IPS-NIHi11 (cell line): ENCODE measurements at places on chromosomes 3 and 15.

- DNase-seq: no peak
Measured at GRCh38 chr15:58545307-58546065, 113.7 kb downstream of the LIPC start.

DNA sequence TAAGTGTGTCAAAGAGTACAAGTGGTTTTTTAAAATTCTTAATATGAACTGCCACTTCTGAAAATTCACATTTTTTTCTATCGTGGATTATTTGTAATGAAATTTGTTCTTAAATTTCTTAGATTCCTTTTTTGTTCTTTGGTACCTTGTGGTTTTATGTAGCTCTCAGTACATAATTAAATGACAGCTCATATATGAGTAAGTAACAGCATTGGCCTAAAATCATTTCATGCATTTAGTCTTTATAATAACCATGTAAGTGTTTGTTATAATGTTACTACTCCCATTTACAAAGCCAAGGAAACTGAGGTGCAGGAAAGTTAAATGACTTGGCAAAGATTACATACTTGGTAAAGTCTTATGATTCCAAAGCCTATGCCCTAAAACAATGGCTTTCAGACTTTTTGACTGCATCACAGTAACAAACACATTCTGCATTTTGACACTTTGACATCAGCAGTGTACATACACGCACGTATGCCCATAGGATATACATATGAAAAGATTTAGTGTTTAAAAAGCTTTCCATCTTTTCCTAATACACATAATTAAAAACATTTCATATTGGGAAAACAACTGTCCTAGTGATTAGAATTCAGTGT, 14.9 kb downstream of the SPRED1 start:
- no peak for DNase-seq

DNA sequence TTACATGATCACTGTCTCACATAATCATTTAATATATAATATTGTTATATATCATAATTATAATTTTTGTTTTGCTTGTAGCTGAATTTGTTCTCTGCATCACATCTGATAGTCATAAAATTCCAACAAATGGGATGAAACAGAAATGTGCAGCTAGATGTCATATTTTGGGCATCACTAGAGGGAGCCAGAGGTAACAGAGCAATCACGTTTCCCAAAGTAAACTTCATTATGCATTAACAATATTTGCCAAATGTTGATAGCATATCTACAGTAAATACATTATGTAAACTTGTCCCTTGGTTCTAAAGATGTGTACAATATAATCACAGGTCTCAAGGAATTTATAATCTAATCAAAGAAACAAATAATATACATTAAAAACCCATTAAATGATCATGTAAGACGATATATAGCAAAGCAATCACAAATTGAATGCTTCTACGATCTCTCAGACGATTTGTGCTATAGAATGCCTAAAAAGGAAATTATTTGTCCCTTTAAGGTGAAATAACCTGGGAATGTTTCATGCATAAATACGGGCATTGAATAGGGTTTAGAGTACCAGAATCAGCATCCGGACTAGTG, 234.2 kb upstream of the MCTP2 start:
- DNase-seq: peak; percentile 31

GRCh38 chr3:54309601-54310000, 187.2 kb downstream of the CACNA2D3 start:
- DNase-seq: no peak

- DNase-seq: no peak
Measured at GRCh38 chr3:60932643-60933042, 318.6 kb downstream of the FHIT start.

DNA sequence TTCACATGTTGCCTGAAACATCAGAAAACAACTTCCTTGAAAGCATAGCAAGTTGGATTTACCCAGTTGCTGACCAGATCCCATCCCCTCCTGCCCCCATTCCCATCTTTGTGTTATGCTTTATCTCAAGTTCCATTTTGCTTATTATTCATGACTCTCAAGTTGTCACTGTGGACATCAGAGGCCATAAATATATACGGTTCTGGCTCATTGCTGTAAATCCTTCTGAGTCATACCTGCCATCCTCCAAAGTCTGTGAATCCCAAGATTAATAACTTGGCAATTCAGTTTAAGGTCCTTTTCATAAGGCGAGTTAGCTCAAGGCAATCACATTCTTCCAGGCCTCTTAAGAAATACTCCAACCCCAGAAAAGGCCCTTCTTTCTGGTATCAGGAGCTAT, 126.2 kb upstream of the C2CD4B start:
- no peak for DNase-seq

- DNase-seq: no peak
Measured at GRCh38 chr15:61712129-61712759, 348.0 kb downstream of the VPS13C start.

GRCh38 chr3:25789596-25790556, at the start of gene OXSM:
Gene OXSM (plus strand): TSS chr3:25790090. CDS start chr3:25791021, 931 bp downstream.
- peak; percentile 80 for DNase-seq

GRCh38 chr3:52289338-52289746, 1.7 kb downstream of the GLYCTK start:
- DNase-seq: no peak

DNA sequence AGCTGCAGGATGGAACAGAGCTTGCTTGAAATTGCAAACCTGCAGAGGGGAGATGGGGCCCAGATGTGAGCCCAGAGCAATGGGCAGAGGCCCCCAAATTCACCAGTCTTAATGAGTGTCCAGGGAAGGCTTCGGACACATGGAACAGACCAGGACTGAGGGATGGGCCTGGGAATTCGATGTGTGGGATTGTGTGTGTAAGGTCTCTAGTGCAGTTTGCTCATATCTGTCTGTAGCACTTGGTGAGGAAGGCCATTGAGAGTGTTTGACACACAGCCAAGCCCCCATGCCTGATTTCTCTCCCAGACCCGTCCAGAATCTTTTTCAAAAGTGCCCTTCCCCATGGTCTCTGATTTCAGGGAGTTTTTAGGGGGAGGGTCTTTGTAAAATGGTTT, 17.2 kb downstream of the TEX264 start:
- no peak for DNase-seq

- peak; percentile 18 for DNase-seq
Measured at GRCh38 chr3:29512641-29513040, 231.8 kb downstream of the RBMS3 start.

DNA sequence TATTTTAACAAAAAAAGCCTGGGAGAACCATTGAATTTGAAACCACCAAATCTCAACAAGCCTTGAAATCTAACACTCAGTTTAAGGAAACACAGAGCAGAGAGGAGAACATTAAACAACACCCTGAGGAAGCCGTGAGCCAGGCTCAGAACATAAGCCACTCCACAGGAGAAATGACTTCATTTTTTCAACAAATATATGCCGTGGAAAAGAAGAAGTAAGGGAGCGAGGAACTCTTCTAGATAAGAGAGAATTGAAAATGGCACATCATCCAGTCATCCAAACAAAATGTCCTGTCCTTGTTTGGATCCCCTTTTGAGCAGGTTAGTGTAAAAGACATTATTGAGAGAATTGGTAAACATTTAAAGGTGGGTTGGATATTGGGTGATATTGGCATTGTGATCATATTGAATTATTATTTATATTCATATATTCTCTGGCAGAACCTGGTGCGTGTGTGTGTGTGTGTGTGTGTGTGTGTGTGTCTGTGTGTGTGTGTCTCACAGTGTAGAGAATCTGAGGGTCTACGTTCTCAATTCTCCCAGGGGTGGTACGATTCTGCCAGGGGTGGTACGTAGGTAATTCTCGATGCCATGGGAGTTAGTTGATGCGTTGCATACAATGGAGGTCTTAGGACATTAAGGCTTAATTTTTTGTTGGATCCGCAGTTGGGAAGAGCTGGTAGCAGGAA, 94.4 kb downstream of the ST6GAL1 start:
- no peak for DNase-seq

- DNase-seq: no peak
Measured at GRCh38 chr3:188332085-188332484, 178.1 kb downstream of the LPP start.

- no peak for DNase-seq
Measured at GRCh38 chr3:112676659-112677234, 35.8 kb upstream of the CCDC80 start.

DNA sequence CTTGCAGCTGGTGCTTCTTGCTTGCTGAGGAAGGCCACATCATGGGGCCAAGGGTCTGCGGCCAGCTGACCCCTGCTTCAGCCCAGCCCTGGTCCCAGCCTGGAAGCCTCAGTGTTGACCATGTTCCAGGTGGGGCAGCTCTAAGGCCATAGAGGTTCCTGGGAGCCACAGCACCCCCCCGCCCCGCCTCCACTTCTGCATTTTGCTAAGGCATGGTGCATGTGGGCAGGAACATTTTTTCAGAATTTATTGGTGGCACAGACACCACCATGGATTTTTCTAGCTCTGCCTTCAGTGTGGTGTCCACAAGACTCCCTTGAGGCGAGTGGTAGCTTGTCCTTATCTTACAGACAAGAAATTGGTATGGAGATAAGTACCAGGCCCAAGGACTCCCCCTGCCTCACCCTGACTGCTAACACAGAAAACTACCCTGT, 1.9 kb upstream of the CHST14 start:
- no peak for DNase-seq

DNA sequence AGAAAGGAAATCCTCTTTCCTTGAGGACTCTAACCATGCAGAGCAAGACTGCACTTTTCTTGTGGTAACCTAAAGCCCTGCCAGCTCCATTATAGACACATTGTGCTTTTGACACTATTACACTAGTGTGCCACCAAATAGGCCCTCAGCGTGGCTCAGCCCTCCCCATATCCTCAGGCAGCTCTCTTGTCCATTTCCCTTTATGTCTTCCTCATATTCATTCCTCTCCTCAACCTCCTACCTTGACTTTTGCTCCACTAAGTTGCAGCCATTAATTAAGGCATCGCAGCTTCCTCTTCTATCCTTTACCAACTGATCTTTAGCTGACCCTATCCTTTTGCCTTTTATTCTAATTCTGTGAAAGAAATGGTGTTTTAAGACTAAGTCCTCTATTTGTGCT, 3.7 kb downstream of the ATG7 start:
- no peak for DNase-seq

- DNase-seq: no peak
Measured at GRCh38 chr3:129672412-129672811, 65.9 kb upstream of the PLXND1 start.

- no peak for DNase-seq
Measured at GRCh38 chr3:54874816-54875556, 52.9 kb downstream of the LRTM1 start.

DNA sequence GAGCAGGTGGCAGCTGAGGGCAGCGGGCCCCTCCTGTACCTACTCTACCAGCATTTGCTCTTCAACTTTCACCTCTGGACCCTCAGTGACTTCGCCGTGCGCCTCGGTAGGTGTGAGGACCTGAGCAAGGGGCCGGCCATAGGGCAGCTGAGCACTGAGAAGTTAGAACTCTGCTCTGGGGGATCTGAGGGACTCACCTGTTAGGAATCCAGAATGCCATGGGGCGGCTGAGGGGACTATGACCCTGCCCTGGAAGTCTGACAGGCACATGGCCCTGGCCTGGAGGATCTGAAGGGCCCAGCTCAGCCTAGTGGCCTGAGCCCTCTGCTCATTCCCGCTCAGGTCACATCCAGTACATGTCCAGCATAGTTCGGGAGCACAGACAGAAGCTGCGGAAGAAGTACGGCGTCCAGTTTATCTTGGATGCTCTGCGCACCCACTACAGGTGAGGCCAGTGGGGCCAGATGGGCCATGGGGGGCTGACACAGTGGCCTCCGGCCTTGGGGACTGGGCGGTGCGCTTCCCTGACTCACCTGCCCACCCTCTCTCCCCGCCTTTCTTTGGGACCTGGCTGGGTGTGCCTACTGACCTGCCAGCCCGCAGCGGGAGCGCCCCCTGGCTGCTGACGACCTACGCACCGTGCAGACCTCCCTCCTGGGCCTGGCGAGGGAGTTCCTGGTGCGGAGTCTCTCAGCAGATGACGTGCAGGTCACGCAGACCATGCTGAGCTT, 18.8 kb downstream of the NBEAL2 start:
- peak; percentile 98 for DNase-seq

DNA sequence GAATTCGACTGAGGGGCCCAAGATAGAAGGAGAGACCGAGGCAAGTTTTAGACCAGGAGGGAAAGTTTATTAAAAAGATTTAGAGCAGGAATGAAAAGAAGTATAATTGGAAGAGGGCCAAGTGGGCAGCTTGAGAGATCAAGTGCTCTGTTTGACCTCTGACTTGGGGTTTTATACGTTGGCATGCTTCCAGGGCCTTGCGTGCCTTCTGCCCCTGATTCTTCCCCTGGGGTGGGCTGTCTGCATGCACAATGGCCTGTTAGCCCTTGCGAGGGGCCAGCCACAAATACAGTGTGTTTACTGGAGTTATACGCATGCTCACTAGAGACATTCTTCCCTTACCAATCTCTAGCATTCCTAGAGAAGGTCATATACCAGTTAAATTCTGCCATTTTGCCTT, 70.7 kb upstream of the LARS2 start:
- no peak for DNase-seq

DNA sequence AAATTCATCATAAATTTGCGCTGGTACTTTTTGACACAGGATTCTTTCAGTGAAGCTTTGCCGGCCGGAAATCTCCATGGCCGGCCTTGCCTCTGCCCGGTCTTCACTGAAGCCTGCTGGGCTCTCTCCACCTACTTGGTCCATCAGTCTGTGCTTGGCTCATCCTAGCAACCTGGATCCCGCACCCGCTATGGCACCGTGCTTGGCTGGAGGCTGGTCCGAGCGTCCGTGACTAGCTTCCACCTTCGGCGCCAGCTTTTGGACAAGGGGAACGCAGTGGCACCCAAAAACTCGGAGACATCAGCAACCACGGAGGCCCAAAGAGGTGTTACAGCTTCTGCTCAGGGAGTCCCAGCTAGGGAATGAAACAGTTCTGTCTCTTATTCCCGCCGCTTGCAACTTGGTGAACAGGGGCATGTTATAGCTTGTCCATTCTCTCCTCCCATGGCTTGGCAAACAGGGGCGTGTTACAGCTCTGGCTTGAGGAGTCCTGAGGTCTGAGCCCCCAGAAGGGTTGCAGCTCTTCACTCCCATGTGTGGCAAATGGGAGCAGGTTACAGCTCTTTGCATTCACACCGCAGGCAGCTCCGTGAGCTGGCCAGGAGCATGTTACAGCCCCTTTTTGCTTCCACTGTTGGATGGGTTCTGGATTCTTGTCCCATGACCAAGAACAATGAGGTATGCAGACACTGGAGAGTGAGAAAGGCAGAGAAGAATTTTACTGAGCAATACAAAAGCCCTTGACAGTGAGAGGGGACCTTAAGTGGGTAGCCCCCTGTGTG, 204.2 kb downstream of the DIPK2A start:
- DNase-seq: no peak

- DNase-seq: no peak
Measured at GRCh38 chr15:31845791-31846190, 184.5 kb upstream of the CHRNA7 start.

DNA sequence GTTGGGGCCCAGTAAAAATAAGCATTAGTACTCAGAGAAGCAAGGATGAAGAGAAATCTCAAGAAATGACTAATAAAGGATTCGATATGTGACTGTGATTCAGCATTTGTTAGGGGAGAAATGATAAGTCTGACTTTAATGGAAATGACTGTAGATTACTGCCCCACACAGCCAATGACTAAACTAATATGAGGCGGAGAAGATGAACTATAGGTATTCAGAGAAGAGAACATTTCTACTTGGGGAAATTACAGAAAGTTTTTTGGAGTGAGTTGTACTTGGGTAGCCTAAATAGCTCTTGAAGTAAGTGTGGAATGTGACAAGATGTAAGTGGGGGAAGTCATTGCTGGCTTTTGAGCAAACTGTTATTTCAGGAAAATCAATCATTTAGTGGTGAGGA, 380.0 kb downstream of the PDCD6IP start:
- DNase-seq: no peak
